Activated naive CD4-positive, alpha-beta T cell treated with anti-CD3 and anti-CD28 coated beads for 36 hours (primary cell): ENCODE measurements at places on chromosomes 6 and 20. TPM values are rescaled to one million over a fixed set of nuclear protein-coding genes. Genes with fewer than 3 reads are reported as not detected.

GRCh38 chr20:47969426-47969825 lies 184.1 kb upstream of the SULF2 start:
- H3K36me3 ChIP-seq: no peaks in the 10 kb centered on the region
- no peak overlapping the region for H3K27ac ChIP-seq
- H3K4me3 ChIP-seq: no peak overlapping the region
- H3K4me1 ChIP-seq: no peaks in the 10 kb centered on the region
- peaks cover 5% of the 10 kb centered on the region for H3K27me3 ChIP-seq
- DNase-seq: no peak

DNA sequence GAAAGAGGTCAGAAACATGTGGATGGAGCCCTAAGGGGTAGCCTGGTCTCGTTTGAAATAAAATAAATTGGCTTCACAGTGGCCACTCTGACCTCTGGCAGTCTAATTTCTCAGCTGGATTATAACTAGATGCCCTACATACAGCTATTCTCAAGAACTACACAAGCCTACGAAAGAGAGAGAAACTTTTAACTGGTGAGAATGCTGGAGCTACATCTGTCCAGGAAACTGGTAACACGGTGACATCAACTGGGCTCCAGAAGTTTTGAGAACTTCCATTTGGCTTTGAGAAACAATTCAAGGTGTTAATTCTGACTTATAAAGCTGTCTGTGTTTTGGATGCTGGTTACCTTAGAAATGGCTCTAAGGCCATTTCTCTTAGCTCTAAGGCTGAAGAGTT lies 187.3 kb upstream of the TENT5A start:
- DNase-seq: no peak
- no peaks in the 10 kb centered on the region for H3K27me3 ChIP-seq
- no peak overlapping the region for H3K27ac ChIP-seq
- H3K36me3 ChIP-seq: no peaks in the 10 kb centered on the region
- H3K4me3 ChIP-seq: no peak overlapping the region
- H3K4me1 ChIP-seq: no peaks in the 10 kb centered on the region

DNA sequence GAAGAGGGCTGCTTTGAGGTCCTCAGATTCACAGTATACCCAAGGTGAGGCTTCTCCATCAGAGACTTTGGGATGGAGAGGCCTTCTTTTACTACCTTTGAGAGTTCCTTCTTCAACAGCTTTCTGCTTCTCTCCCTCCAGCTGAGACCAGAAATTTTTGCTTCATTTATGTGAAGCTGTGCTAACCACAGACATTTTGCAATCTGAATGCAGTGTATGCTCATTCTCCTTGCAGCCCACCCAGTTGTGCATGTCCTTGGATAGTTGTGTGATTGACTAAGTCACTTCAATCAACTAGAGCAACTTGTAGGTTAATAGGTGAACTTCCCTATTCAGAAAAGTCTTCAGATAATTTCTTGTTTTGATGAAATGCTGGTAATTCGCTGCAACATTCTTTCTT lies 20.1 kb downstream of the DCBLD1 start:
- H3K4me1 ChIP-seq: peaks cover 5% of the 10 kb centered on the region
- peaks cover 4% of the 10 kb centered on the region for H3K36me3 ChIP-seq
- H3K4me3 ChIP-seq: no peak overlapping the region
- no peak for DNase-seq
- H3K27me3 ChIP-seq: no peaks in the 10 kb centered on the region

- no peaks in the 10 kb centered on the region for H3K27me3 ChIP-seq
- H3K36me3 ChIP-seq: peaks cover 7% of the 10 kb centered on the region
- DNase-seq: no peak
- H3K27ac ChIP-seq: no peak overlapping the region
- no peak overlapping the region for H3K4me3 ChIP-seq
Observed at GRCh38 chr20:25014816-25015215, 22.3 kb upstream of the APMAP start.

- H3K27me3 ChIP-seq: peaks cover 18% of the 10 kb centered on the region
- DNase-seq: no peak
- no peaks in the 10 kb centered on the region for H3K36me3 ChIP-seq
- H3K27ac ChIP-seq: no peak overlapping the region
Observed at GRCh38 chr6:3755637-3756545, 4.4 kb upstream of the PXDC1 start.

GRCh38 chr6:11989386-11989785 lies 22.7 kb upstream of the HIVEP1 start:
- no peak overlapping the region for H3K27ac ChIP-seq
- H3K27me3 ChIP-seq: no peaks in the 10 kb centered on the region
- H3K4me1 ChIP-seq: no peaks in the 10 kb centered on the region
- no peak overlapping the region for H3K4me3 ChIP-seq

GRCh38 chr20:21808139-21808538 lies 102.7 kb downstream of the PAX1 start:
- no peak overlapping the region for H3K4me3 ChIP-seq
- DNase-seq: no peak
- no peak overlapping the region for H3K27ac ChIP-seq
- no peaks in the 10 kb centered on the region for H3K36me3 ChIP-seq
- H3K4me1 ChIP-seq: no peaks in the 10 kb centered on the region

GRCh38 chr6:16006681-16007080 lies 122.2 kb upstream of the MYLIP start:
- peaks cover 20% of the 10 kb centered on the region for H3K27me3 ChIP-seq
- no peak for DNase-seq
- no peak overlapping the region for H3K4me3 ChIP-seq
- H3K4me1 ChIP-seq: no peaks in the 10 kb centered on the region
- H3K36me3 ChIP-seq: no peaks in the 10 kb centered on the region

GRCh38 chr6:3252369-3252768 lies 6.4 kb upstream of the PSMG4 start:
- no peak for DNase-seq
- peaks cover 5% of the 10 kb centered on the region for H3K4me1 ChIP-seq
- no peak overlapping the region for H3K4me3 ChIP-seq
- peaks cover 15% of the 10 kb centered on the region for H3K27me3 ChIP-seq

- peak overlapping the region; percentile 96 for H3K4me3 ChIP-seq
- no peak for DNase-seq
- peaks cover 19% of the 10 kb centered on the region for H3K4me1 ChIP-seq
- H3K36me3 ChIP-seq: peaks cover 4% of the 10 kb centered on the region
- H3K27me3 ChIP-seq: peaks cover 1% of the 10 kb centered on the region
- no peak overlapping the region for H3K27ac ChIP-seq
Observed at GRCh38 chr20:46119028-46119546, 973 bp downstream of the CD40 start.

GRCh38 chr6:67689329-67689728 lies 945.8 kb upstream of the ADGRB3 start:
- no peaks in the 10 kb centered on the region for H3K27me3 ChIP-seq
- H3K27ac ChIP-seq: no peak overlapping the region
- H3K4me3 ChIP-seq: no peak overlapping the region
- H3K36me3 ChIP-seq: no peaks in the 10 kb centered on the region
- no peaks in the 10 kb centered on the region for H3K4me1 ChIP-seq
- no peak for DNase-seq

GRCh38 chr20:9955646-9956045 lies 79.1 kb upstream of the ANKEF1 start:
- no peaks in the 10 kb centered on the region for H3K36me3 ChIP-seq
- DNase-seq: no peak
- H3K27me3 ChIP-seq: peaks cover 13% of the 10 kb centered on the region
- H3K4me1 ChIP-seq: no peaks in the 10 kb centered on the region
- no peak overlapping the region for H3K4me3 ChIP-seq
- no peak overlapping the region for H3K27ac ChIP-seq

DNA sequence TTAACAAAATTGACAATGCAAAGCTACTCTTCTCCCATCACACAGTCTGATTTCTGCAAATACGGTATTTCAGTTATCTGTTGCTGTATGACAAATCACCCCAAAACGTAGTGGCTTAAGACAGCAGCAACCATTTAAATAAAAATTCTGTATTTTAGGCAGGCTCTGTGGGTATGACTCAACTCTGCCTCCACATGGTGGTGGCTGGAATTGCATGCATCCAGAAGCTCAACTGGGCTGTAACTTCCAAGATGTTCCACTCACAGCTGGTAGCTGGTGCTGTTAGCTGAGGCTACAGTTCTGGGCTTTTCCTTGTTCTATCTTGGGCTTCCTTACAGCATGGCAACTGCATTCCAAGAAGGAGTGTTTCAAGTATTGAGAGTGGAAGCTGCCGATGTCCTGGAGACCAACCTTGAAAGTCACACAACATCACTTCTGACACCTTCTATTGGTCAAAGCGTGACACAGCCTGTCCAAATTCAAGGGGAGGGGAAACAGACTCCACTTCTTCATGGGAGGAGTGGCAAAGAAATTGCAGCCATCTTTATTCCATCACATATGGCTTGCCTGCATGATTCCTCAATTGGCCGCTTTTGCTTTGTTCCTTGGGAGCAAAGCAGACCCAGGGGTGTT lies 39.7 kb upstream of the TULP1 start:
- no peaks in the 10 kb centered on the region for H3K4me1 ChIP-seq
- H3K36me3 ChIP-seq: peaks cover 2% of the 10 kb centered on the region
- H3K4me3 ChIP-seq: no peak overlapping the region

GRCh38 chr6:108958900-108959770 lies 110.9 kb downstream of the ARMC2 start:
- H3K4me1 ChIP-seq: peaks cover 8% of the 10 kb centered on the region
- H3K27ac ChIP-seq: no peak overlapping the region
- no peaks in the 10 kb centered on the region for H3K36me3 ChIP-seq
- DNase-seq: no peak
- no peaks in the 10 kb centered on the region for H3K27me3 ChIP-seq

- no peak overlapping the region for H3K4me3 ChIP-seq
- H3K36me3 ChIP-seq: no peaks in the 10 kb centered on the region
- DNase-seq: no peak
- H3K4me1 ChIP-seq: no peaks in the 10 kb centered on the region
Observed at GRCh38 chr6:126531286-126531685, 191.4 kb downstream of the CENPW start.

- peaks cover 3% of the 10 kb centered on the region for H3K27me3 ChIP-seq
- H3K4me3 ChIP-seq: no peak overlapping the region
- no peak for DNase-seq
Observed at GRCh38 chr6:154297721-154298120, 58.9 kb downstream of the IPCEF1 start.

- peak overlapping the region; percentile 28 for H3K27ac ChIP-seq
- no peak for DNase-seq
- peak overlapping the region; percentile 76 for H3K4me3 ChIP-seq
- H3K27me3 ChIP-seq: peaks cover 8% of the 10 kb centered on the region
Observed at GRCh38 chr6:32149092-32149755, 2.5 kb downstream of the PRRT1 start.

PTGIS gene
- total RNA-seq: not detected

BIRC7 gene
- total RNA-seq: not detected

POM121L2 gene
- not detected for total RNA-seq

RAB32 gene
- not detected for total RNA-seq

TBC1D20 gene
- total RNA-seq: 17.4 TPM

TP53INP2 gene
- 1.9 TPM for total RNA-seq

SULF2 gene
- total RNA-seq: 0.96 TPM

SLC16A10 gene
- total RNA-seq: 8.1 TPM

CDKAL1 gene
- total RNA-seq: 20.4 TPM

LRRC73 gene
- 0.17 TPM for total RNA-seq

BANF2 gene
- not detected for total RNA-seq

MYB gene
- total RNA-seq: 15.9 TPM

OR2H1 gene
- total RNA-seq: not detected

OR2H2 gene
- total RNA-seq: not detected

CDSN gene
- total RNA-seq: not detected
